Neural crest cell (in vitro differentiated cells): ENCODE measurements at places on chromosomes 16 and 17. TPM values are rescaled to one million over a fixed set of nuclear protein-coding genes. Genes with fewer than 3 reads are reported as not detected.

DNA sequence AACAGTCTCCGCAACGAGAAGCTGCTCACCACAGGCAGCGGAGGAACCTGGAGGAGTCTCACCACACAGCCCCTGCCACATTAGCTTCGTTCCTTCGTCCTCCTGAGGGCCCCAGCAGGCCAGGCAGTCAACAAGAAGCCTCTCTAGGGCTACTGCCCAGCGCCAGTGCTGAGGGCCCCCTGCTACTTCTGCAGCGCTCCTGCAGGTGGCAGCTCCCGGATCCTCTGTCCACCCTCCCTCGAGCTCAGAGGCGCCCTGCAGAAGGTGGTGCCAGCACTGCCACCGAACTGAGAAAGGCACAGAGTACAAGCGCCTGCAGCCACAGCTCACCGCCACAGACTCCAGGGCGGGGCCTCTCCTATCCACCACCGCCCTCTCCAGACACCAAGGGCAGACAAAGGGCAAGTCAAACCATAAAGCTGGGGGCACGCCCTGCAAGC is 27.3 kb downstream of the KDM8 start:
- no peak overlapping the region for H3K4me3 ChIP-seq
- H3K4me1 ChIP-seq = peaks cover 6% of the 10 kb centered on the region
- no peak overlapping the region for H3K27ac ChIP-seq
- H3K27me3 ChIP-seq = no peaks in the 10 kb centered on the region
- no peaks in the 10 kb centered on the region for H3K36me3 ChIP-seq

GRCh38 chr17:78573955-78574354 is 3.2 kb downstream of the DNAH17 start:
- H3K4me1 ChIP-seq = no peaks in the 10 kb centered on the region
- H3K36me3 ChIP-seq = no peaks in the 10 kb centered on the region
- no peaks in the 10 kb centered on the region for H3K27me3 ChIP-seq
- DNase-seq = no peak
- no peak overlapping the region for H3K4me3 ChIP-seq
- no peak overlapping the region for H3K27ac ChIP-seq

GRCh38 chr16:68676113-68676860 is 31.2 kb downstream of the CDH3 start:
- DNase-seq = no peak
- no peaks in the 10 kb centered on the region for H3K36me3 ChIP-seq
- H3K27me3 ChIP-seq = no peaks in the 10 kb centered on the region
- H3K4me3 ChIP-seq = no peak overlapping the region
- H3K4me1 ChIP-seq = no peaks in the 10 kb centered on the region

DNA sequence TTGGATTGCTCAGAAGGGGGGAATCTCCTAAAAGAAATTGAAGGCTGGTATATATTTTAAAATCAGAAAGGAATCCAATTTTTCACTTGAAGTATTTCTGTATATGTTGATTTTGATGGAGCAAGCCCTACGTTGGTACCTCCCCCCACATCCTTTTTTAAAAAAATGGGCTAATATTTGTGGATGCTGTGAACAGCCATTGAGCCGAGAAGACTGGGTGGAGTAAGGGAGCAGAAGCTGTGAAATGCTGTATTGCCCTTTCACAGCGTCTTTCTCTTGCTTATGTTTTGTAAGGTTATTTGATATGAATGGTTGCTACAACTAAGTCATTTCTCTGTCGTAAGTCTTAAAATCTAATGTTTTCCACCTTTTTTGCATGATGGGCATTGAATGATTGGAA is 2.3 kb downstream of the PAFAH1B1 start:
- peaks cover 48% of the 10 kb centered on the region for H3K4me1 ChIP-seq
- peak overlapping the region; percentile 94 for H3K4me3 ChIP-seq
- no peak overlapping the region for H3K27ac ChIP-seq
- no peaks in the 10 kb centered on the region for H3K36me3 ChIP-seq
- no peaks in the 10 kb centered on the region for H3K27me3 ChIP-seq
- no peak for DNase-seq

DNA sequence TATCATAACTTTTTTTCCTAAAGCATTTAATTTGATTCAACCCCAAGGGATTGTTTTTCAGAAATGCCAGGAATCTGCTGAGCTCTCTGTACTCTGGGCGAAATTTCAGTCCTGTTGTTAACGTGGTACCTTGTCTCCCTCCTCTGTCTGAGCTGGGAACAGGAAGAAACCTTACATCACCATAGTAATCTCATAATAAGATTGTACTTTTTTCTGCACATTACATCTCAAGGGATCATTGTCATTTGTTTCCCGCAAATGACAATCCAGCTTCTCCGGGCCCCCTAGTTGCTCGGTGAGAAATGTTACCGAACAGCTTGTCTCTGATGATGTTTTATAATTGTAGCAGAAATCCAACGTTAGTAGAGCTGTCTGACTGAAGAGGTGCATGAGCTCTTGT is 152.7 kb upstream of the ERCC4 start:
- no peak for DNase-seq
- no peak overlapping the region for H3K27ac ChIP-seq

GRCh38 chr16:21338537-21339268 is 60.6 kb upstream of the CRYM start:
- peaks cover under 1% of the 10 kb centered on the region for H3K27me3 ChIP-seq
- H3K4me1 ChIP-seq = no peaks in the 10 kb centered on the region
- no peak overlapping the region for H3K27ac ChIP-seq

DNA sequence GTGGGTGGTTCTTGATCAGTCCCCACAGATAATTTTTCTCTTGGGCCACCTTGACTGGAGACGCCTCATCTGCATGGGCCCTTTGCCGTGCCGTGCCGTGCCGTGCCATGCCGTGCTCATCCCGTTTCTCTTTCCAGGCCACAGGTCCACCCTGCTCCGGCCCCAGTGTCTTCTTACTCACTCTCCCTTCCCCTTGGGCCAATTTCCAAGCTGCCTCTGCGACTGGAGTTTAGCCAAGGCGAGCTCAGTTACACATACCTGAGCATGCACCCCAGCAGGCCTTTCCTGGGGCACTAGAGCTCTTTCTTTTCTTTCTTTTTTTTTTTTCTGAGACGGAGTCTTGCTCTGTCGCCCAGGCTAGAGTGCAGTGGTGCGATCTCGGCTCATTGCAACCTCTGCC is 40.5 kb upstream of the MGAT5B start:
- no peak overlapping the region for H3K4me3 ChIP-seq
- no peaks in the 10 kb centered on the region for H3K36me3 ChIP-seq
- H3K27ac ChIP-seq = no peak overlapping the region
- no peaks in the 10 kb centered on the region for H3K4me1 ChIP-seq

- H3K27ac ChIP-seq = no peak overlapping the region
- H3K4me1 ChIP-seq = peaks cover 21% of the 10 kb centered on the region
- DNase-seq = no peak
- H3K27me3 ChIP-seq = no peaks in the 10 kb centered on the region
These were observed 294.9 kb downstream of the MAP2K6 start for GRCh38 chr17:69709441-69709840.

DNA sequence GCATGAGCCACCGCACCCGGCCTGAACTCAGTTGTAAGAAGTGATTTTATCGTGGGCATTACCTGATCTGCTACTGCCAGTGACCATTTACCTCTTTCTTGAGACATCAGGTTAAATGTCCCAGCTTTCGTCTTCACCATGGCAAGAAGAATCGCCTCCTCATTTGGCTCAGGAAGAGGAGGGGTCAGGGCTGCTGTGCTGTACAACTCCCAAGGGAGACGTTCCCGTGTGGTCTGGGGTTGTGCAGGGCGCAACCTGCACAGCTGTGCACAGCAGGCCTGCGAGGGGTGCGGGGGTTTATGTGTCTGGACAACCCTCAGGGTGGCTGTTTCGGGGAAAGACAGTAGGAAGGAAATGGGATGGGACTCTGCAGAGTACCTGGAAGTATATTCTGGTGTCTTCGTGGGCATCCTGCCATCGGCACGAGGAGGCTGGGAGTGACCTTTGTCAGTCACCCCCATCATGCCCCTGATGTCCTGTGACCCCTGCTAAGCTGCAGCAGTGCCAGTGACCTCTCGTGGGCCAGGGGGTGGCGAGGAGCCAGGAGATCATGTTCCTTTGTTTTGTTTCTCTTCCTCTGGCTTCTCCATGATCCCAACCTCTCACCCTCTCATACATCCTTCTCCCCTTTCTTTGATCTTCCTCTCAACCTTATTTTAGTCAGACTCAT is 27.3 kb downstream of the CIBAR2 start:
- no peak overlapping the region for H3K4me3 ChIP-seq
- no peaks in the 10 kb centered on the region for H3K36me3 ChIP-seq
- H3K27ac ChIP-seq = no peak overlapping the region
- H3K27me3 ChIP-seq = peaks cover 4% of the 10 kb centered on the region

DNA sequence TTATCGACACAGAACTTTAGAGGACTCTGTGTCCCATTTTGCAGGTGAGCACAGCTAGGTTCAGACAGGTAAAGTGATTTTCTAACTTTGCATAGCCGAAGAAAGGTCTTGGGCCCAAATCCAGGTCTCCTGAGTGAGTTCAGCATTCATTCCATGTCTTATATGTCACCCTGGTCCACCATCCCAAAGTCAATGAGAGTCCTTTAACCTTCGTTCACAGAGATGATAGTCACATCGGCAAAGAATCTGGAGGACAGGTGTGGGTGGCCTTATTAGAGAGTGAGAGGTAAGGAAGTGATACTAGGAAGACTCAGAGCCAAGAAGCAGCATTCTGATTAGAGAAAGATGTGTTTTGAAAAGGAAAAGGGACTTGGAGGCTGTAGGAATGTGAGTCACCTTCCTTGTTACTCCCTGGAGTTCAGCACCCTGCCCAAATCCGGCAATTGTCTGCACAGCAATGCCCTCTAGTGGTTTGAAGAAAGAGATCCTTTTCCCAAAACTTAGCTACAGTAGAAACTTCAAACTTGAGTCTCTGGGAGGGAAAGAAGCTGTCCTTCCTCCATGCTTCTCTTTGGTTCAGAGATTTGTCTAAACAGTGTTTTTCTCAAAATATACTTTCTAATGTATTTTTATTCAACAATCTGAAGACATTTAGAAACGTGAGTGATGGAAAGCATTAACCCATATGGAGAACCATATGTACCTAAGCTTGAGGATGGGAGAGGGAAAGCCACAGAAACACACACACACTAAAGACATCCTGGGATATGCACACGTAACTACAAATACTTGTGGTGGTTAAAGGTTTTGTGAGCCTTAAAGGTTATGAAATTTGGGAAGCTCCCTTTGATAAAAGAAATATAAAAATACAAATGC is 96.4 kb upstream of the SHISA6 start:
- H3K36me3 ChIP-seq = no peaks in the 10 kb centered on the region
- H3K27ac ChIP-seq = no peak overlapping the region
- no peaks in the 10 kb centered on the region for H3K4me1 ChIP-seq
- no peak overlapping the region for H3K4me3 ChIP-seq
- H3K27me3 ChIP-seq = peaks cover 40% of the 10 kb centered on the region

DNA sequence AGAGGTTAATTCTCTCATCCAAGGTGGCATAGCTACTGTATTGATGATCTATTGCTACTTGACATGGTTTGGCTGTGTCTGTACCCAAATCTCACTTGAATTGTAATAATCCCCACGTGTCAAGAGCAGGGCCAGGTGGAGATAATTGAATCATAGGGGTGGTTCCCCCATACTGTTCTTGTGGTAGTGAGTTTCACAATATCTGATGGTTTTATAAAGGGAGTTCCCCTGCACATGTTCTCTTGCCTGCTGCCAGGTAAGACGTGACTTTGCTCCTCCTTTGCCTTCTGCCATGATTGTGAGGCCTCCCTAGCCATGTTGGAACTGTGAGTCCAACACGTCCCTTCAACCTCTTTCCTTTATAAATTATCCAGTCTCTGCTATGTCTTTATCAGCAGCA is 22.9 kb upstream of the CPPED1 start:
- peaks cover 25% of the 10 kb centered on the region for H3K27me3 ChIP-seq
- no peak overlapping the region for H3K27ac ChIP-seq
- no peak for DNase-seq

DNA sequence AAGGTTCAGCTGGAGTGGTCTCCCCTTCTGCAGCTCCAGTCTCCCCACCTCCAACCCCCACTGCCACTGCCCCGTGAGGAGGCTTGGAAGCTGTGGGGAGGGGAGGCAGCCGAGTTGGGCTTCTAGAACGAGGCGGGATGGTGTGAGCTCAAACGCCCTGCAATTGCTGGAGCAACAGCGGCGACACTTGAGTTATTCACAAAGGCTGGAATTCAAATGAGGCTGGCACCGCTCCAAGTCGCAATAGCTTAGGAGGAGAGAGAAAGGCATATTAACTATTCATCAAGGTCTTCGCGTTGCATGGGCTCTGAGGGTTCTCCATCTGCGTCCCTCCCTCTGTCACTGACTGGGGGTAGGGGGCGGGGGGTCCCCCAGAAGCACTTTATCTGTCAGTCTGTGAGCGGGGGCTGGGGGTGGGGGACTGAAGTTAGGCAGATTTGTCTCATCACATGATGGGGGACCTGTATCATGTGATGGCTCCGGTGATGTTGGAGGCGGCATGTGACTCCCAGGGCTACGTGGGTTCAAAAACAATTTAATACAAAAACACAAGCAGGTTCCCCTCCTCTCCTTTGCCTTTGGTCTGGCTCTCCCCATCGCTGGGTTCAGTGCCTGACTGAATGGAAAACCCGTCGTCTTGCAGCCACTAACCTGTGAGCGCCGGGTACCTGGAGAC is 70.5 kb downstream of the RBBP6 start:
- H3K4me1 ChIP-seq = peaks cover 26% of the 10 kb centered on the region
- peak overlapping the region; percentile 87 for H3K4me3 ChIP-seq
- H3K27me3 ChIP-seq = peaks cover 62% of the 10 kb centered on the region
- H3K27ac ChIP-seq = peak overlapping the region; percentile 70
- H3K36me3 ChIP-seq = no peaks in the 10 kb centered on the region

DNA sequence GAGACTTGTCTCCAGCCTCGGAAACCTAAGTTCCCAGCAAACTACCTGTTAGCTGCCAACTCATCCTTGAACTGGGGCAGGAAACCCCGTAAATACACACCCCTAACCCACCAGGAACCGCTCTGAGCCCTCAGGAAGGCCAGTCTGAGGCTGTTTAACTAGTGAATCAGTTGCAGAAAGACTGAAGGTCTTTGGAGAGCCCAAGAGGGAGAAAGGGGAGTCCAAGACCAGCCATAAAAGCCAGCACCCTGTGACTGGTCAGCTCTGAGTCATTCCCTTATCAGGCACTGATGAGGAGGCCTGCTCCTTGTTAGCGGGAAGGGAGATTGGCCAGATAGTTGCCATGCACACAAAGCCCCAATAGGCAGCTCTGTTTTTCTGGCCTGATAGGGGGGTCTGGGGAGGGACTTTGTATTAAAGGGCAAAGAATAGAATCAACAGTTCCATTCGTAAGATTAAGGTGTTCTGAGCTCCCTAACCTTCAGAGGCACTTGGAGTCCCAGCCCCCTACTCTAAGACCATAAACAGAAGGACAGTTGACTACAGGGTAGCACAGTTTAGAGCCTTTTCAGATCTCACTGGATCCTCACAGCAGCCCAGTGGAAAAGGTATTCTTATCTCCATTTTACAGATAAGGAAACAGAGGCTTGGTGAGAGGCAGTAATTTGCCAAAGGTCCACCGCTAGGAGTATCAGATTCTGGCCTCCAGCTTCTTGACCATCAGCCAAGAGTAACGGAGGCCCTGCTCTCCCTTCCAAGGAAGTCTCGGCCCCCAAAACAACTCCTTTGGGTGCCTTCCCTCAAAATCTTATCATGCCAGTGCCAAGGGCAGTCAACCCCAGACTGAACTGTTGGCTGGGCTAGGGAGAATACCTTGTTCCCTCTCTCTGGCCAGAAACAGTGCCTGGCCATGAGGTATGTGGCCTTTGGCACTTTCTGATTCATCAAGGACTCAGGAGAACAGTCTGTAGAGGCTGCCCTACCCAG is 2.2 kb upstream of the KRT19 start:
- H3K4me1 ChIP-seq = peaks cover 5% of the 10 kb centered on the region
- H3K27ac ChIP-seq = no peak overlapping the region
- no peak for DNase-seq
- H3K36me3 ChIP-seq = no peaks in the 10 kb centered on the region
- H3K27me3 ChIP-seq = peaks cover 84% of the 10 kb centered on the region

The NPIPB13 gene
- 11.2 and 15.4 TPM in 2 replicates for total RNA-seq

The OR1A1 gene
- not detected in 2 replicates for total RNA-seq

The RAB40B gene
- 5.6 and 8.9 TPM in 2 replicates for total RNA-seq

The MAPK7 gene
- total RNA-seq = 39.3 and 39.5 TPM in 2 replicates

The NT5C3B gene
- total RNA-seq = 120 and 123 TPM in 2 replicates

The CHST5 gene
- total RNA-seq = 1.3 and 1.5 TPM in 2 replicates
